Astrocyte (in vitro differentiated cells and primary cell): ENCODE measurements at places on chromosomes 6 and 20.

GRCh38 chr6:105382496-105382895, 20.4 kb downstream of the PREP start:
- DNase-seq, result no peak

- DNase-seq, result no peak
Measured at GRCh38 chr20:50969912-50970311, 11.3 kb downstream of the MOCS3 start.

GRCh38 chr6:946546-946945, 253.6 kb upstream of the EXOC2 start:
- DNase-seq, result no peak

GRCh38 chr20:24755411-24755922, 193.6 kb upstream of the CST7 start:
- DNase-seq, result no peak

DNA sequence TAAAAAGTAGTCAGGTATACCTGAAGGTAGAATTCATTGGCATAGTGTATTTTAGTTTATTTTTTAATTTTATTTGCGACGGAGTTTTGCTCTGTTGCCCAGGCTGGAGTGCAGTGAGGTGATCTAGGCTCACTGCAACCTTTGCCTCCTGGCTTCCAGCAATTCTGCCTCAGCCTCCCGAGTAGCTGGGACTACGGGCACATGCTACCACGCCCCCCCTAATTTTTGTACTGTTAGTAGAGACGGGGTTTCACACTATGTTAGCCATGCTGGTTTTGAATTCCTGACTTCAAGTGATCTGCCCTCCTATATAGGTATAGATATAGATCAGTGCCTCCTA, 102.8 kb upstream of the PRSS16 start:
- DNase-seq, result no peak
